Caco-2 (cell line): ENCODE measurements at places on chromosomes 2 and 18.
A peak's percentile ranks its signal among the peaks of the same experiment; 100 is the strongest.

- no peak for DNase-seq
Observed at GRCh38 chr18:13725566-13726231, 659 bp downstream of the FAM210A start.

- no peak for DNase-seq
Observed at GRCh38 chr18:51051105-51051712, 21.2 kb downstream of the SMAD4 start.

- DNase-seq: peak; percentile 12
Observed at GRCh38 chr18:13180614-13181375, 37.8 kb upstream of the LDLRAD4 start.

- no peak for DNase-seq
Observed at GRCh38 chr18:6949800-6950586, 167.6 kb downstream of the LAMA1 start.

GRCh38 chr18:28922936-28923335 lies 746.0 kb upstream of the CDH2 start:
- no peak for DNase-seq

DNA sequence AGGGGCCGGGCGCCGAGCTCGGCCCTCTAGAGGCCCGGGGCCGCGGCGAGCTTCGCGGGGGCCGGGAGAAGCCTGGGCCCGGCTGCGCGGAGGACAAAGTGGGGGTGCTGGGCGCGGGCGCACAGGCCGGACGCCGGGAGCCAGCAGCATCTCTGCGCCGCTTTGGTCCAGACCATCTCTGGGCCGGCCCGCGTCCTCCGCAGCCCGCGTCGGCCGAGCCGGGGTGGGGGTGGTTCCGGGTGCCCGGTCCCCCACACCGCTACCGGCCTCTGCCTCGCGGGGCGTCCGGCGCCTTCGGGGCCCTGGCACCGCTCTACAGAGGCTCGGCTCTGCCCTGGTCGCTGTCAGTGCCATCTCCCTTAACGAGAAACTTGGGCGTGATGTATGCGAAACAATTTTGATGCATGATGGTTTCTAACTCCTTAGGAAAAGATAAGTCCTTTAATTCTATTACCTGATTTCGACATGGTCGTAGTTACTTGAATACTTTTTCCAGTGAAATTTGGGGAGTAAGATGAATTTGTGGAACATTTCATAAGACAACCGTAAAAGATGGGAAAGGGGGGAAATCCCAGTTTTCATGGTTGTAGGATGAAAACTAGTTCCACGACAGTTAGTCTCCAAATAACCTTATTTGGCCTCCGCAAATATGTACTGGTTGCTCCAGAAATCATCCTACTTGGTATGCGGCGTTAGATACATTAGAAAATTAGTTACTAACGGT lies 562 bp downstream of the TWSG1 start:
- no peak for DNase-seq

DNA sequence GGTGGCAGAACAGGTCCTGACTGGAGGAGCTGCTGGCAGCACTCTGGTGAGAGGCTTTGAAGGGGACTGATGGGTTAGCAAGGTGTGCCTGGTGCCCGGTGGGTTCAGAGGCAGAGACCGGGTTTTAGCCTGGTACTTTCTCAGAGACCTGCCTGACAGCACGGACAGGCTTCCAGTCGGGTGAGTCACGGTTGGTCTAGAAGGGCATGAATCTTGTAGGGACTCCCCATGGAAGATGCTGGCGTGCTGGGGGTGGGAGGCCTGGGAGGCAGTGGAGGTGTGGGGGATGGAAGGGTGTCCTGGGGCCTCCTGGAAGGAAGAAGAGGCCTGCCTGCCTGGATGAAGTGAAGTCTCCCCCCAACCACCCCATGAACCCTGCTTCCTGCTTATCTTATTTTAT lies 52.6 kb downstream of the ACKR3 start:
- DNase-seq: no peak

DNA sequence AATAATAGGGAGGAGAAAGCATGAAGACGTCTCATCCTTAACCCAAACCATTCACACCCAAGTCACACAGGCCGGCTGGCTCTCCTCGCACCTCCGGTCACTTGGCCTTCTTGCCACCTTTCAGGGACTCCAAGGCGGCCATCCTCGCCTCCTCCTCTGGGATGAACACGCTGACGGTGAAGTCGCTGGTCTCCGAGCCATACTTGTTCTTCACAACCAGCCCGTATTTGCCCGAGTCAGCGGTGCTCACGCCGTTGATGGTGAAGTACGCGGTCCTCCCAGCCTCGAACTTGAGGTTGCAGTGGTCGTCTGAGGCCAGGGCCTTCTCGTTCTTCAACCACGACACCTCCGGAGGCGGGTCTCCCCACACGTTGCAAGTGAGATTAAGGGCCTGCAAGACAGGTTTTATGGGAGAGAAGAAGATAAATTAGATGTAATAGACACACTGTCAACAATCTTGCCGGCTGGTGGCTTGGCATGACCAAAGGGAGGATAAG lies 54.3 kb upstream of the LPIN2 start:
- DNase-seq: no peak

DNA sequence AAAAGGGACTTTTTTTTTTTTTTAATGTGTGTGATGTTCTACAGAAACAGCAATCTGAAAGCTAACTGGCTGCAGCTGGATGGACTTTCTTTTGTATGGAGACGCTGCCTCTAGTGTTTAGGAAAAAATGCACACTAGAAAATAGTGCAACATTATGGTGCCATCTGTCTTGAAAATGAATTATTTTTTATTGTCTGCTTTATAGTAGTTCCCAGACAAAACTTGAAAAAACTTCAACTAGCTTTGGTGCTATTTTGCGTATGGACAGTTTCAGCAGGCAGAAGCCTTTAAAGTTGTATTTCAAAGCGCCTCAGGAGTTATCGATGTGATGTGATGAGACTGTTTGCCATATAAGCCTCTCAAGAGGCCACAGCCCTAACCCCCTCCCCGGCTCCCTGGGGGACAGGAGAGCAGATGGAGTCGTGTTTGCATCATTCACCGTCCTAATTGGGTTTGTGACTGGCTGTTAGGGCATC lies 86.9 kb downstream of the LTBP1 start:
- peak; percentile 50 for DNase-seq

GRCh38 chr2:184524551-184525382 lies 73.6 kb upstream of the ZNF804A start:
- DNase-seq: no peak

- no peak for DNase-seq
Observed at GRCh38 chr2:56952871-56953270, 769.1 kb downstream of the CCDC85A start.

DNA sequence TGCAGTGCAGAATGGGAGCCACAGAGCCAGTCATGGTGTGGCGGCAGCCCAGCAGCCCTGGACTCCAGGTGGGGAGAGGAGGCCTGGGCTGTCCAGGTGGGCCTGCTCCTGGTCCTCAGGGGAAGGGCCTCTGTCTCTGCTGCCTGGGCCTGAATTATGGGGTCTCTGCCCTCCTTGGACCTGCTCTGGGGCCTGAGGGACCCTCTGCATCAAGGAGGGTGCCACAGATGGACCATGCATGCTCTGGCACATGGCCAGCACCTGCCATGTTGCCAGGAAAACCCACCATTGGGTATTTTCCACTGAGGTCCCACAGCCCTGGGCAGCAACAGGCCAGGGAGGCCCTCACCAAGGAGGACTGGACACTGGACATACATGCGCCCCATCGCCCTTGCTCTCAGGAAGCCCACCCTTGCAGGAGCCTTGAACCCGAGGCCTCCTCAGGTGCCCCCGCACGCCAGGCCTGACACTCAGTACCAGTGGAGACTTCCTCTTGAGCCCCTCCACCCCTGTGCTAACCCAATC lies 107.1 kb downstream of the NDUFA10 start:
- DNase-seq: no peak

DNA sequence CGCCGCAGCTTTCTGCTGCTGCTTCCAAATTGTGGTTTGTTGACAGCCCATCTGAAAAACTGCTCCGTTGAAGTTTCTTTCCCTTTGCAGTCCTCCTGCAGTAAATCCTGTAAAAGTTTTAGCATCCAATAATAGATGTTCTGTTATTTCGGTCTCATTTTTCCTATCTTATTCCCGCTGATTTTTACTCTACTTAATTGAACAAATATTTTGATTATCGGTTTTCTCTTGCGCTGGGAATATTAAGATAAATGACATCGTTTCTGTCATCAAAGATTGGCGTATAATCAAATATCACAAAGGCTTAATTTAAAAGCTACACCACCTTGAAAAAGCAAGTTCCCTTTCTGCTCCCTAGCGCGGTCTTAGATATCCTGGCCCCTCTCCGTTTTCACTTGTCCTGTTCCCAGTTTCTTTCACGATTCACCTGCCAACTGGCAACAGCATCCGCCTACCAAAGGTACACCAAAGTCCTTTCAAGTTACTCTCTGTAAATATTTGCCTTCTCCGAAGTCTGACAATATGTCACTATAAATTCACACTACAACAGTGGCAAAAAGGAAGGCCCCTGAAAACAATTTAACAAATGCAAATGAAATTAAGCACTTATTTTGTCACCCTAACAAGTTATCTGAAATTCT lies 1.0 kb upstream of the STRN start:
- DNase-seq: peak; percentile 58

GRCh38 chr2:69601179-69601612 lies 42.3 kb downstream of the AAK1 start:
- peak; percentile 77 for DNase-seq

DNA sequence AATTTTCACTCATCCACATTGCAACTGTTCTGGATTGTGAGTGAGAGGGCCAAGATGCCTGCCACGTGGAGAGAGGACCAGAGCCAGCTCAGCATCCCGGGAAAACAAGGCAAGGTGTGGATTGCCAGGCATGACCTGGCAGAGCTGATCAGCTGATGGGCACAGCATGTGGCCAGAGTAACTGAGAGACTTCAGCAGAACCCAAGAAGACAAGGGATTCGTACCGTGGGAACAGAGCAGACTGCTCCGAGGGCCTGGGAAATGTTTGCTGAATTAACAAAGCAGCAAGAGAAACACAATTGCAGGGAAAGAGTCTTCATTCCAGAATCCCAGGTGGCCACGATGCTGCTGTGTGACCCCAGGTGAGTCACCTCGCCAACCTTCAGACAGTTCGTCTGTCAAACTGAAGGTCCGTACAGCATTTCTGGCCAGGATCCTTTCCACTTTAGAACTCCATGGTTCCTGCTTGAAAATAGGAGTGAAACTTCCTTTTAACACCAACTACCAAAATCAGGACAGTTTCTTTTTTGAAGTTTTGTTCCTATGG lies 26.3 kb upstream of the POMC start:
- no peak for DNase-seq

GRCh38 chr18:63273222-63273927 lies 46.2 kb downstream of the BCL2 start:
- no peak for DNase-seq

DNA sequence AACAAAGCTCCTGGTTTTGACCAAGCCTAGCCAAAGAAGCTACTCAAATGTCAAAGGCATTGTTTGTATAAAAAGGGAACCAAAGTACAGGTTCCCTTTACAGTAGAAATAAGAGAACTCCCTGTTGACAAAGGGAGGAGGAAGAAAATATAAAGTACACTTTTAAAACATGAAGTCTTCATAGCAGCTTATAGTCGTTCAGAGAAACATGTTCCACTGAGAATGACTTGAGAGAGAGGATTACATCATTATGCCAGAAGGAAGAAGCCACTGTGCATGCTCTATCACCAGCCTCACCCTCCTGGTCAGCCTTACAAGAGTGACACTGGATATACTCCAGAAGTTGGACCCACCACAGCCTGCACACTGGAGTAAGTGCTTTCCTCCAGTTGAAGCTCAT lies 2.5 kb upstream of the DHRS9 start:
- no peak for DNase-seq

DNA sequence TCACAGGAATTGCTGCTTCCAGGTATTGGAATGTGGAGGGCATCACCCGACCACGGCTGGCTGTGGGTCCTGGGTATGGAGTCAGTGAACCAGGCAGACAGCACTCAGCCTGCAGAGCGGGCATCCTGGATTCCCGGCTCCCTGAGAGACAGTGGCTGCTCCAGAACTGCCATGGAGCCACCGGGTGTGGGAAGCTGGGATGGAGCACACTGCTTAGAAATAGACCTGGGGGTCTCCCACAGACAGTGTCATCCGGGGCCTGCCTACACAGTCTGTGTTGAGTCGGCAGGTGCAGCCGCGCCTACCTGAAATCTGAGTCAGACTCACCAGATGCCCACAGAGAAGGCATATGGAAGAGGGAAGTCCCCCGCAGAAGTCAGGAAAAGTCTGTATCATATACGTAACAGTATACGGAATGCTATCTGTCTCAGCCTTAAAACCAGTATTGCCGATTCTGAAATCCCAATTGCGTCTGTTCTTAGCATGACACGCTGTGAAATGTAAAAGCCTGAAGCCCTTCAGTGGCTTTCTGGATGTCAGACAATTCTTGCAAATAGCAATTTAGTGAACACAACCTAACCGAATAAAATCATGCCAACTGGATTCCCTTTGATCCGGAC lies 509.7 kb upstream of the MYT1L start:
- DNase-seq: no peak

GRCh38 chr2:44166096-44166495 lies 2.6 kb upstream of the PPM1B start:
- DNase-seq: no peak

GRCh38 chr18:41940506-41941215 lies 14.4 kb upstream of the PIK3C3 start:
- DNase-seq: peak; percentile 30

DNA sequence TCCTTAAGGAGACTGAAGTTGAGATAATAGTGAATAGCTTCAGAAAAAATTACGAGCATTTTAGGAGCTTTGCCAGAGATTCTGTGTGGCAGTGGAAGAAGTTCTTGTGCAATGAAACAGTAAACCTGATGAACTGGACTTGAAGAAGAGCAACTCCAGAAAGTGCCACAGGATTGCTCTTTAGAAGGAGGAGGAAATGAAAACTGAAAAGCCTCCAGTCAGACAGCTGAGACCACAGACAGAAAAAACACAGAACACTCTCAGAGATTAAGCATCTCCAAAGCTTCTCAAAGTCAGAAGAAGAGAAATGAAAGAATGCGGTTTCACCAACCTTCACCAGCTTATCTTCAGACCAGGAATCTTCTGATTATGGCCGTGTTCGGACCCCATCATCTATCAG lies 329.7 kb upstream of the CNTNAP5 start:
- DNase-seq: no peak

DNA sequence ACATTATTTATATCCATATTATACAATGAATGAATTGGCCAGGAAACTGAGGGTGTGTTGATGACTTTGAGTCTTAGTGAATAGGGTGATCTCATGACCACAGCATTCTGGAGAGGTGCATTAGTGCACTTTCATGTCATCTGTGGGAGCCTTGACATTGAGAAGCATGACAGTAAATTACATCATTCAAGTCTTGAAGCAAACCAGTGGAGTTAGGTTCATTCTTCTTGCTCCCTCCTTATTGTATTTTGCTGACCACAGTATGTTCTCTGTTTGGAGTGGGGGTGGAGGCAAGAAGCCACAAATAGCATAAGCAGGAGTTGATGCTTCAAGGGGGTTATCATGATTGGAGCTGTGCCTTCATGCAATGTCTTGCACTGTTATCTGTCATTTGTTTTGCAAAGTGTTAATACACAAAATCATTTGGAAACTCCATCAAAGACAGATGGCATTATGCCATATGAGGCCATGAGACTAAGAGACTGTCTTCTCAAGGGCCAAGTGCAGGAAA lies 680.2 kb downstream of the NYAP2 start:
- no peak for DNase-seq

GRCh38 chr2:109217362-109218086 lies 88.5 kb downstream of the SH3RF3 start:
- DNase-seq: no peak

GRCh38 chr2:233917116-233917515 lies at the start of gene TRPM8:
Gene TRPM8 (plus strand): TSS chr2:233917373. CDS start chr2:233926538, 9,165 bp downstream.
- no peak for DNase-seq
